ENCODE measurements at places on chromosomes 3 and 15.

DNA sequence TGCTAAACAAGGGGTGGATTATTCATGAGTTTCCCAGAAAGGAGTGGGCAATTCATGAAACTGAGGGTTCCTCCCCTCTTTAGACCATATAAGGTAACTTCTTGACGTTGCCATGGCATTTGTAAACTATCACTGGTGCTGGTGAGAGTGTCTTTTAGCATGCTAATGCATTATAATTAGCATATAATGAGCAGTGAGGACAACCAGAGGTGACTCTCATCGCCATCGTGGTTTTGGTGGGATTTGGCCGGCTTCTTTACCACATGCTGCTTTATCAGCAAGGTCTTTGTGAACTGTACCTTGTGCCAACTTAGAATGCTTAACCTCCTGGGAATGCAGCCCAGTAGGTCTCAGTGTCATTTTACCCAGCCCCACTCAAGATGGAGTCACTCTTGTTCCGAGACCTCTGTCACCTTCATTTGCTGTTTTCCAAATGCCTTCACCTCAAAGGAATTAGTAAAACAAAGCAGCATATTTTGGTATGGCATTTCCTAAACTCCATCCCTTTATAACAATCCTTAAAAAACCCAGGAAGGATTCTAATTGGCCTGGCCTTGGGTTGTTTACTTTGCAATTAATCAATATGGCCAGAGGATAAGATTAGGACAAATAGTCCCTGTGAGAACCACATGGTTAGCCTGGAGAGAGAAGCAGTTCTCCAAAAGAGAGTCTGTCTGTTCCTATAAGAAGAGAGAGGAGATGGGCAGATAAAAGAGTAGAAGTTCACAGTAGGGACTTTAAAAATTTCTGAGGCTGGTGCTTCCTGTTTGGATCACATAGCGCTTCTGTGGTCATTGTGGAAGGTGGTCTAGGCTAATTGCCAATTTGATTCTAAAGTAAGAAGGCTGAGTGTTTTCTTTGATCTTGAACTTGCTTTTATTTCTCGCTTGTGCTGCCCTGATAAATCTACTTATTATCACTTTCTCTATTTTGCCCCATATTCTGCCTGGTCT is 155.2 kb upstream of the EOMES start:
- no peak overlapping the region for H3K4me3 ChIP-seq
- H3K27ac ChIP-seq, result no peak overlapping the region
- no peaks in the 10 kb centered on the region for H3K27me3 ChIP-seq
- DNase-seq, result no peak

- no peak overlapping the region for H3K4me3 ChIP-seq
- DNase-seq, result no peak
- no peak overlapping the region for H3K27ac ChIP-seq
- H3K36me3 ChIP-seq, result no peaks in the 10 kb centered on the region
Measured at GRCh38 chr15:68469162-68470048, 37.4 kb upstream of the ITGA11 start.

DNA sequence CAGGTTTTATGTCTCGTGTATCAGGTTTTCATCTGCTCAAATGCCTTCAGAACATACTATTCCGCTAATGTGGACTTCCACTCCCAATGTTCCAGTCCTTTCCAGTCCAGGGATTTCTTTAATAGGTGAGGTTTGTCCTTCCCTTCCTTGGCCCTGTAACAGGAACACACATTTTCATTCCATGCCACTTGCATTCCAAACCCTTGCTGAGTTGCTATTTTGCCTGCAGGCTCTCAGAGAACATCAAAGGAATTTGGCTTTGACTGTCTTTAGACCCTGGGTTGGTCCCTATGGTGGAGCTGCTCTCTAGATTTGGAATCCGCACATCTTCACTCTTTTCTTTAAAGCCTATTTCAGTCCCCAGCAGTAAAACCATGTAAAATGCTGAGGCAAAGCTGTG is 12.3 kb upstream of the ALCAM start:
- H3K4me1 ChIP-seq, result peaks cover 21% of the 10 kb centered on the region
- H3K27me3 ChIP-seq, result peaks cover 65% of the 10 kb centered on the region
- H3K27ac ChIP-seq, result no peak overlapping the region

- DNase-seq, result no peak
- H3K27me3 ChIP-seq, result no peaks in the 10 kb centered on the region
- no peak overlapping the region for H3K27ac ChIP-seq
- H3K4me3 ChIP-seq, result no peak overlapping the region
Measured at GRCh38 chr15:42143866-42144625, 12.4 kb downstream of the PLA2G4F start.

DNA sequence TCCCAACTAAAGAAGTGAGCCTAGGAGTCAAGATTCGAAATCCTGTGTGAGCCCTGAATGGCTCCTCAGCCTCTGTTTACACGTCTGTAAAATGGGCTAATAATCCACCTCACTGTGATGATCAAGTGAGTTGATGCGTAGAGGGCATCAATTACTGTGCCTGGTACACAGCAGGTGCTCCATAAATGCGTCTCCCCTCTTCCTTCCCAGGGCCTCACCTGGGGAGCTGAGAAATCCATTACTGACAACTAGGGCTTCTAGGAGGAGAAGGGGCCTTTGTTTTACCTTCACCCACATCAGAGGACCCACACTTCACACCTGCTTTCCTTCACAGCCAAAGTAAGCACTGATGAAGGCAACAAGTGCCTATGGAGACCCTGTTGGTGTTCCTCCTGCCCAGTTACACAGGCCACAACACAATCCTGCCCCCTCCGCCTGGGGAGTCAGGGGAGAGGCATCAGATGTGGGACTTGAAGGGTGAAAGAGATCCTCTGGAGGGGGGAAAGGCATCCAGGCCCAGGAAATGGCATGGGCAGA is 1.4 kb downstream of the CIB2 start:
- peak overlapping the region; percentile 26 for H3K27ac ChIP-seq
- no peaks in the 10 kb centered on the region for H3K36me3 ChIP-seq

DNA sequence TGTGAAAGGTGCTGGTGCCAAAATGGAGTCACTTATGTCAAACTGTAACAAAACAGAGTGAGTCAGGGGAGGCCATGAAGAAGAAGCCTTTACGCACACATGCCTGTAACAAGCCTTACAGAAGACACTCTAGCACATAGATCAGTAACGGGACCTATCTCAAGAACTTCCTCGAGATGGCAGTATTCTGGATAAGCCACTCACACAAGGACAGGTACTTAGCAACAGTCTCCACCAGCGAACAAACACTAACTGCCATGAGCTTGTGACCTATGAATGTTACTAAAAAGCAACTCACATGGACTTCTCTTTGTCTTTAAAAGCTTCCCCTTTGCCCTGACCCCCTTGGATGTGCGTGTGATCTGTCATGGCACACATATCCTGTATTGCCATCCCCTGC is 235.1 kb downstream of the CD47 start:
- peaks cover 2% of the 10 kb centered on the region for H3K4me1 ChIP-seq
- H3K36me3 ChIP-seq, result no peaks in the 10 kb centered on the region
- H3K27ac ChIP-seq, result no peak overlapping the region
- H3K4me3 ChIP-seq, result no peak overlapping the region
- H3K27me3 ChIP-seq, result peaks cover 16% of the 10 kb centered on the region

GRCh38 chr3:134896696-134897095 is 101.6 kb downstream of the EPHB1 start:
- no peaks in the 10 kb centered on the region for H3K4me1 ChIP-seq
- no peak for DNase-seq
- no peak overlapping the region for H3K4me3 ChIP-seq
- H3K27ac ChIP-seq, result no peak overlapping the region

DNA sequence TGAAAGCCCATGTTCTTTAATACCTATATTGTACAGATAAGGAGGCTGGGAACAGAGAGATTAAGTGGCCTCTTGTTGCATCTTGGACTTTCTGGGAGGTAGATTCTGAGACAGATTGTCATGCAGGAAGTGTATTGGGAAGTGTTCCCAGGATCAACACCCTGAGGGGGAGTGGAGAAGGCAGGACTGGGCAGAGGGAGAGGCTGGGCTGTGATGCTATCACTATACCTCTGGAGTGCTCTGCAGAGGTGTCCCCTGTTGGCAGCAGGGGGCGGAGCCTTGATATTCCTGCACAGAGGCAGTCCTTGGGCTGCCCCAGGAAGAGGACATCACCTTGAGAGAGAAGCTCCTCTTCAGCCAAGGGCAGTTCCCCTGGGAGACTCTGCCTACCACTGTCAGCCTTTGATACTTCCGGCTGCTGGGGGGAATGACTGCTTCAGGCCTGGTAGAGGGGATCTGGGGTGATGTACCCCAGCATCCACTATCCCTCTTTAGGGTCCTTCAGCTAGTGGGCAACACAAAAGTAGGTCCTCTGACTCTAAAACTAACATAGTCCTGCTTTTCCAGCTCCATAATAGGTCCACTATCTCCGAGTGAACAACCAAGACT is 97.4 kb upstream of the RNU6-1 start:
- peaks cover 15% of the 10 kb centered on the region for H3K27me3 ChIP-seq
- H3K27ac ChIP-seq, result no peak overlapping the region
- no peaks in the 10 kb centered on the region for H3K36me3 ChIP-seq

- H3K27me3 ChIP-seq, result peaks cover 6% of the 10 kb centered on the region
- no peak overlapping the region for H3K27ac ChIP-seq
- no peak for DNase-seq
- H3K4me1 ChIP-seq, result peaks cover under 1% of the 10 kb centered on the region
Measured at GRCh38 chr3:13083898-13084297, 10.7 kb upstream of the IQSEC1 start.

GRCh38 chr15:25243800-25244097 is 195.1 kb downstream of the UBE3A start:
- DNase-seq, result no peak
- no peaks in the 10 kb centered on the region for H3K36me3 ChIP-seq
- H3K27ac ChIP-seq, result no peak overlapping the region
- no peaks in the 10 kb centered on the region for H3K27me3 ChIP-seq
- no peak overlapping the region for H3K4me3 ChIP-seq
- no peaks in the 10 kb centered on the region for H3K4me1 ChIP-seq

DNA sequence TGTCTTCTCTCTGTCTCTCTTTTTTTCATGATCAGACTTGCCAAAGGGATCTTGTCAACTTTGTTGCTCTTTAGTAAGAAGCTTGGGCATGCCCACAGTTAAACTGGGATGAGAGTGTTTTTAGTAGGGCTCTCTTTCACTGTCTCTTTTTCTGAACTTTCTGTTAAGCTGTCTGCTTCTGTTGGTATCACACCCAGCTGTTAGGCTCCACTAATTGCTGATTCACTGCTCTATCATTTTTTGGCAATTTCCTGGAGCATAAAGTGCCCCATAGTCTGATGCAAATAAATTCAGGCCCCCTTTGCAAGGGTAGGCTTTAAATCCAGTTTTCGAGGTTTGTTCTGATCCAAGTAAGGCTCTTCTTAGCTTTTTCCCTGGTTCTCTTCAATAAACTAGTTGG is 360.4 kb upstream of the ADAMTS9 start:
- H3K4me3 ChIP-seq, result no peak overlapping the region
- no peaks in the 10 kb centered on the region for H3K4me1 ChIP-seq
- no peaks in the 10 kb centered on the region for H3K36me3 ChIP-seq
- no peak for DNase-seq
- no peaks in the 10 kb centered on the region for H3K27me3 ChIP-seq
- no peak overlapping the region for H3K27ac ChIP-seq

GRCh38 chr3:103968751-103969150 is 1398.0 kb upstream of the ALCAM start:
- no peaks in the 10 kb centered on the region for H3K36me3 ChIP-seq
- H3K4me3 ChIP-seq, result no peak overlapping the region
- H3K27me3 ChIP-seq, result no peaks in the 10 kb centered on the region
- H3K4me1 ChIP-seq, result no peaks in the 10 kb centered on the region
- no peak for DNase-seq

DNA sequence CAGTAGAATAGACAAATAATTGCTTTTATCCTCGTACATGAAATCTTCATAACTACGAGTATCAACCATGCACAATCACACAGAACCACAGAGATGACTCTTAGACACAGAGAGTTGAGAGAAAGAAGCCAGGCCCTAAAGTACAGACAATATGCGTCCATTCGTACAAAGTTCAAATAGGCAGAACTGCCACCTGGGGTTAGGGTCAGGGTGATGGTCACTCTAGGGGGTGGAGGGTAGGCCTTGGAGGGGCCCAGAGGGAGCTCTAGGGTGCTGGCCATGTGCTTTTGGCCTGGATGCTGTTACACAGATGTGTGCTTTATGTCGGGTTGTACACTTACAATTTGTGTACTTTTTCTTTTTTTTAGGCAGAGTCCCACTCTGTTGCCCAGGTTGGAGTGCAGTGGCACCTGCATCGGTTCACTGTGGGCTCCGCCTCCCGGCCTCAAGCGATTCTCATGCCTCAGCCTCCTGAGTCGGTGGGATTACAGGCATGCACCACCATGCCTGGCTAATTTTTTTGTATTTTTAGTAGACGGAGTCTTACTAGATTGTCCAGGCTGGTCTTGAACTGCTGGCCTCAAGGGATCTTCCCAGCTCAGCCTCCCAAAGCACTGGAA is 65.9 kb upstream of the KLF13 start:
- H3K27ac ChIP-seq, result no peak overlapping the region
- peaks cover 59% of the 10 kb centered on the region for H3K4me1 ChIP-seq
- H3K4me3 ChIP-seq, result no peak overlapping the region
- H3K36me3 ChIP-seq, result no peaks in the 10 kb centered on the region

- no peaks in the 10 kb centered on the region for H3K36me3 ChIP-seq
- no peak overlapping the region for H3K27ac ChIP-seq
- H3K4me3 ChIP-seq, result no peak overlapping the region
- DNase-seq, result no peak
- no peaks in the 10 kb centered on the region for H3K4me1 ChIP-seq
Measured at GRCh38 chr3:115766587-115767482, 143.5 kb downstream of the GAP43 start.

- no peaks in the 10 kb centered on the region for H3K4me1 ChIP-seq
- no peak overlapping the region for H3K27ac ChIP-seq
- no peaks in the 10 kb centered on the region for H3K36me3 ChIP-seq
- H3K4me3 ChIP-seq, result no peak overlapping the region
Measured at GRCh38 chr3:111521891-111522290, 20.1 kb upstream of the CD96 start.

GRCh38 chr3:155420881-155421486 is 127.5 kb upstream of the STRIT1 start:
- no peaks in the 10 kb centered on the region for H3K36me3 ChIP-seq
- H3K27me3 ChIP-seq, result no peaks in the 10 kb centered on the region
- no peaks in the 10 kb centered on the region for H3K4me1 ChIP-seq

- no peaks in the 10 kb centered on the region for H3K4me1 ChIP-seq
- no peaks in the 10 kb centered on the region for H3K36me3 ChIP-seq
- H3K4me3 ChIP-seq, result no peak overlapping the region
Measured at GRCh38 chr15:87949575-87950223, 306.8 kb downstream of the NTRK3 start.

DNA sequence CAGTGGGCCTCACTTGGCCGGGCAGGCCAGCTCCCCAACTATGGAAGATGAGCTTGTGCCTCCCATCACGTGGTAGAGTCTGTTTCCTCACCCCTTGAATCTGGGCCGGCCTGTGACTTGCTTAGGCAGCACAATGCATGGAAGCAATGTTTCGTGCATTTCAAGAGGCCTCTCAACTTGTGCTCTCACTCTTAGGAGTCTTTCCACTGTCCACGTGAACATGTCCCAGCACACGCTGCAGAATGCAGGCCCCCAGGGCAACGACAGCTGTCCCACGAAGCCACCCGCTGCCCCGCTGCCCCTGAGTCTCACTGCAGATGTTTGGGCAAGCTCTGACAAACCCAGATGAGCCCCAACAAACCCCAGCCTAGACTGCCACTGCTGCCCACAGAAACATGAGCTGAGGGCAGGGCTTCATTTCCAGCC is 27.2 kb upstream of the SLC41A3 start:
- no peak overlapping the region for H3K27ac ChIP-seq
- H3K36me3 ChIP-seq, result no peaks in the 10 kb centered on the region
- H3K27me3 ChIP-seq, result no peaks in the 10 kb centered on the region
- H3K4me3 ChIP-seq, result no peak overlapping the region
- no peak for DNase-seq
- H3K4me1 ChIP-seq, result no peaks in the 10 kb centered on the region

GRCh38 chr3:117079997-117080396 is 370.4 kb downstream of the TUSC7 start:
- H3K4me1 ChIP-seq, result no peaks in the 10 kb centered on the region
- H3K27me3 ChIP-seq, result no peaks in the 10 kb centered on the region
- no peaks in the 10 kb centered on the region for H3K36me3 ChIP-seq
- no peak overlapping the region for H3K27ac ChIP-seq

Measured in activated T-helper 2 cell treated with anti-CD3 and anti-CD28 coated beads, Interferon-gamma antibody, Interleukin-2, Interleukin-4, amounts not matched to agents 10 μg/mL and 5 μg/mL and 100 μg/mL, durations not matched to agents 14 hours and 24 hours and 36 hours (primary cell).